ENCODE measurements at places on chromosomes 13 and 19.

GRCh38 chr19:34155686-34156085, 16.6 kb upstream of the LSM14A start:
- DNase-seq: no peak

DNA sequence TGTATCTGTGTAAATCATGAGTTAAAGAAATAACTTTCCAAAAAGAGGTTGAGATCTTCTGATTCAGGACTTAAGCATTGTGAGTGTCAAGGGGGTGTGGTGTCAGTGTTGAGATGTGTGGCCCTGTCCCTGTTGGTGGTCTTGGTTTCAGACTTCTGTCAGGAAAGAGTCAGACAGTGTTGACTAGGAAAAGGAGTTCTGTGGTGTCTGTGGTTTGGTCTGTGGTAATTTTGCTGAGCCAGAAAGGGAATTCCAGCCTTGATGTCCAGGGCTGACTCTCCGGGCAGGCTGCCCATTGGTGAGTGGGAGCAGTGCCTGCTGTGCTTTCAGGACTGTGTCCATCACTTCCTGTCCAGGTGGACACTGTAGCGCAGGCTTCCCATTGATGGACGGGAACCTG, 39.8 kb upstream of the IGFL4 start:
- no peak for DNase-seq

DNA sequence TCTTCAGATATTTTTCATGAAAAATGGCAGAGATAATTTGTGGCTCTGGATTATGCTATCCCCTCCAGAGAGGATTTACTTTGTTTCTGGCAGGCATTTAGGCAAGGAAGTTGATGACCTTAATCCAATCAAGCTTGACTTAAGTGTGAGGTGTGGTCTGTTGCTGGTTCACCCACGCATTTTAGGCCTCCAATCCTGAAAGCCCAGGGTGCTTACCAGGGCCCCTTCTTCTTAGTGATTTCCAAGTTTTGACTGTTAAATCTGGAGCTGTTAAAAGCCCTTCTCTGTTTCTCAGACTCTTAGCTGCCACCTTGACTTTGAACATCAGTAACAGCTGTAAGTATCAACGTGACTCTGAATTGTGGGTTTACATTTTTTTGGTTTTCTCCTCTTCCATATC, 161.8 kb downstream of the DNAJC15 start:
- DNase-seq: no peak

- DNase-seq: no peak
Observed at GRCh38 chr19:4338441-4339355, at the start of gene STAP2. STAP2 (minus strand) TSS chr19:4338827; CDS start chr19:4338753, 74 bp downstream.
